Right atrium auricular region (tissue), 2 donors: ENCODE measurements at places on chromosomes 2 and 18.
A peak's percentile ranks its signal among the peaks of the same experiment; 100 is the strongest.

DNA sequence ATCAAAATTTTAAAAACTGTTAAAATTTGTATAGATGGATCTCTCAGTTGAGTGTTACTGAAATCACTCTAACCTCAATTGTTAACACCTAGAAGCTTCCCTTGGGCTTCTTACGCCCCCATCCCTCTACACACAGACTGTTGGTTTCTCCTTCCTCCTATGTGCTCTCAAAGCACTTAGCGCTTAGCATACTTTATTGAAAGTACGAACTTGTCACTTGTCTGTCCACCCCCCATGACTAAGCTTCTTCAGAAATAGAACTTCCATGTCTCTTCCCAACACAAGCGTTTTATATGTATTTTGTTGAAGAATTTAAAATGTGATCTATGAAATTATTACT, 441 bp downstream of the MPHOSPH10 start:
- DNase-seq = no peak

GRCh38 chr2:1812926-1813325, 68.6 kb upstream of the PXDN start:
- no peak for DNase-seq

- no peak for DNase-seq
These were observed 54.7 kb downstream of the FARP2 start for GRCh38 chr2:241410739-241411176.

GRCh38 chr2:132951008-132951714, 281.2 kb upstream of the LYPD1 start:
- no peak for DNase-seq

DNA sequence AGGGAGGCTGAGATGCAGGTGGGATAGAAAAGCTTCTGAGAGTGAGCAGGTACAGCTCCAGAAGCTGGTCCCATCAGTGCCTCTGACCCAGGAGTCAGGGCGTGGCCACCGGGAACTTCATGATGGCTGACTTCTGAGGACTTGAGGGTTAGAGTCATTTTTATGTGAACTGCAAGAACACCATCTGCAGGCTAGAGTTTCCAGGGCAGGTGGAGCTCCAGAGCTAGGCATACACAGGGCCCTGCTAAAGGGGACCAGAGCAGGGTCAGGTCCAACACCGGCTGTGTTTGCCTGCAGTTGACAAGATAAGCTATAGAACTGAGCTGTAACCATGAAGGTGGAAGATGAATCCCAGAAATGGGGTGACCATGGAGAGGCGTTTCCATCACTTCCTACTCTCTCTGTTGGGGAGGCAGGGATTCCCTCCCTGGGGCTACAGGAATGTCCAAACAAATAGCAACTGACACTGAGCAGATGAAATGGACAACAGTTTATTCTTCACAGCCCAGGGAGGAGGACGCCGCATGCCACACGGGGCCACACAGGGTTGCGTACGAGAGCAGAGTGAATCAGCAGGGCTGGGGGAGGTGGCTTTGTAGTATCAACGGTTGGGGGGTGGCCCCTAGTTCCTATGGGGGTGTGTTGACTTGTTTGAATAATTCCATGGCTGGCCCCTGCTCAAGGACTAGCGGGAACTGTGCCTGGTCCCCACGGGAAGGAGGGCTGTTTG, 77.6 kb upstream of the ZNF516 start:
- DNase-seq = no peak

DNA sequence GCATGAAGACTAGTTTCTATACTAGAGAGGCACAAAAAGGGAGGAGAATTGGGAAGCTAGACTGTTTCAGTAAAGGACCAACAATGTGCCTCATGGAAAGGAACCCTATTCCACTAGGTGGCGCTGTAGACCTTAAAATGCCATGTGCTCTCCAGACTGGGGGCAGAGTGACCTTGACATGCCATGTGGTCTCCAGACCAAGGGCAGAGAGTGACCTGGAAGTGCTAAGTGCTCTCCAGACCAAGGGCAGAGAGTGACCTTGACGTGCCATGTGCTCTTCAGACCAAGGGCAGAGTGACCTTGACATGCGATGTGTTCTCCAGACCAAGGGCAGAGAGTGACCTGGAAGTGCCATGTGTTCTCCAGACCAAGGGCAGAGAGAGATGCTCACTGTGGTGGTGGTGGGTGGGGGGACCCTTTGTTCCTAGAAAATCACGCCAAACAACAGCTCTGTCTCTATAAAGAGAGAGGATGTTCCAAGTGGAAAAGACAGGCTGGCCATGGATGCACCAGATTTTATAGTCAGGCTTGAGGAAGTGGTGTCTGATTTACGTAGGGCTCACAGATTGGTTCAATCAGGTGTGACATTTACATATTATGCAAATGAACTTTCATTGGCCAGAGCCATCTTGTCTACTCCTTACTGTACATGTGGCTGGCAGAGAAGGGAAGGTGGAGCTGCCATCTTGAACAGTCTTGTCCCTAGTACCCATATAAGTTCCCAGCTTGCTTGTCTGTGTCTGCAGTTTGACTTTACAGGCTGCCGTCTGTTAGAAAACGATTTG, 344.0 kb upstream of the DDX18 start:
- no peak for DNase-seq

GRCh38 chr2:12674644-12675328, 42.0 kb upstream of the TRIB2 start:
- DNase-seq = no peak

DNA sequence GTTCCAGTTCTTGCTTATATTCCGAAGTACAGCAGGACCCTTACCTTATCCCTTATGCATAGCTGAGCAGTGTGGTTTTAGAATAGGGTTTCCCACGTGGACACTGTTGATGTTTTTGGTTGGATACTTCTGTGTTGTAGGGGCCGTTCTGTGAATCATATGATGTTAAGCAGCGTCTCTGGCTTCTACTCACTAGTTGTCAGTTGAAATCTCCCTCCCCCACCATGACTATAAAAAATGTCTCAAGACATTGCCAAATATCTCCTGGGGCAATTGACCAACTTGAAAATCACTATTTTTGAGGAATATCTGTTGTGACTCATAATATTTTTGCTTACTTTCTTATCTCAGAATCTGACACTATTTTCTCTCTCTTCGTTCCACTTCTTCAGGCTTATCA, 713.7 kb downstream of the TSN start:
- no peak for DNase-seq

DNA sequence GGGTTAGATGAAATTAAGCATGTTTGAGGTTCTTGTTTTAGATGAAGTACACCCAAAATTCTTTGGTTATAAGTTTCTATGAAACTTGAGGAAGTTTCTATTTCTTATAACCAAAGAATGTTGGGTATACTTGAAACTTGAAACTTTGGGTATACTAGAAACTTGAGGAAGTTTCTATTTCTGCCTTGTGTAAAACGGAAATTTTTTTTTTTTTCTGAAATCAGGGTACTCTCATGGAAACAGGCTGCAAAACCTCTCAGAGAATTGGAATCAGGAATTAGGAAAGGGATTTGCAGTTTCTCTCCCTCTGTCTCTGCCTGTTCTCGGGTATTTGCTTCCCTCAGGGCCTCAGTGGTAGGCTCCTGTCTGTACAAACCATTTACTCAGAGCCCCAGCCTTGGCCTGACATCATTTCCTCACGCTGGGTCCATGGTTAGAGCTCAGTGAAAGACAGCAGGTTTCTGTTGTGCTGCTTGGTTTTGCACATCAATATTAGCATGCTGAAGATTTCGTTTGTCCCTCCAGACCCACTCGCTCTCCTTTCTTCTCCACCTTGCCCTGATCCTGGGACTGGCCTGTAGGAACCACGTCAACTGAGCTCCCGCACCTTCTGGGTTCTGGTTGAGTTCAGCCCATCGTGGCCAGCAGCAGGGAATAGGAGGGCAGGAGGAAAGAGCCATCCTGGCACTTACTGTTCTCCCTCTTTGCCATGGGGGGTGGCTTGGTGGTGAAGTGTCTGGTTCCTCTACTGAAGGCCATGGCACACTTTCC, 106.4 kb downstream of the POLR1A start:
- no peak for DNase-seq

DNA sequence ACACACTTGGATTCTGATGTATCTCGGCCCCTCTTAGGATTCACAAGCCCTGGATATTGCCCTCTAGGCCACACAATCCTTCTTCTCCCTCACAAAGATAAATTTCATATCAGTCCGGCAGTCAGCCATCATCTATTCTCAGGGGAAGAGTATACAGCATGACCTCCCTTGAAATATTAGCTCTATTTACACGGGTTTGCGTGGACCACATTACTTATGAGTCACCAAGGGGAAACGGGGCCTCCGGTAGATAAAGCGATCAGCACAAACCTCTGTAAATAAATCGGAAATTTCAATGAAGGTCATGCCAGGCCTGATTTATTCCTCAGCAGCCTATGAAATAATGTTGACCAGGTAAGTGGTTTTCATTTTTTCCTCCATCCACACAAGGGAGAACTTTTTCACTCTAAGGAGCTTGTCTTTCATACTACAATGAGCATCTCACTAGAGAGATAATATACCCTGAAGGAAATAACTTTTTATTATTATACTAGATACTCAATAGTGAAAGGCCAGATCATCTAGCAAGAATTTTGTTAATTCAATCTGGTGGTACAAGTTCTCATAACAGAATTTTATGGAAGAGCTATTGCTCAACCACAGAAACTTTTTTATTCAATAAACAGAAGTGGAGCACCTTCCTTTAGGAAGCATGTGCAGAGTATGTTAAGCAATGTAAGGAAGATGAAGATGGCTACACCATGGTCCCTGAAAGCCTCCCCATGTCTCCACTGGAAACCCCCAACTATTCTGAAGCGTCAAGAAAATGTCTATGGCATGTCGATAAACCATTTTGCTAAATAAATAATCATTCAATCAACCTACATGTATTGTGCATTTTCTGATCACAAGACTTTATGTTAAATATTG, 125.2 kb upstream of the PIK3C3 start:
- DNase-seq = no peak

GRCh38 chr2:91974401-91975129, 2896.7 kb upstream of the TEKT4 start:
- DNase-seq = no peak

- no peak for DNase-seq
These were observed 89.2 kb downstream of the LONRF2 start for GRCh38 chr2:100233061-100233460.

GRCh38 chr2:150426315-150426714, 61.2 kb downstream of the RND3 start:
- no peak for DNase-seq

GRCh38 chr2:7765236-7765635, 848.0 kb downstream of the RNF144A start:
- DNase-seq = no peak

DNA sequence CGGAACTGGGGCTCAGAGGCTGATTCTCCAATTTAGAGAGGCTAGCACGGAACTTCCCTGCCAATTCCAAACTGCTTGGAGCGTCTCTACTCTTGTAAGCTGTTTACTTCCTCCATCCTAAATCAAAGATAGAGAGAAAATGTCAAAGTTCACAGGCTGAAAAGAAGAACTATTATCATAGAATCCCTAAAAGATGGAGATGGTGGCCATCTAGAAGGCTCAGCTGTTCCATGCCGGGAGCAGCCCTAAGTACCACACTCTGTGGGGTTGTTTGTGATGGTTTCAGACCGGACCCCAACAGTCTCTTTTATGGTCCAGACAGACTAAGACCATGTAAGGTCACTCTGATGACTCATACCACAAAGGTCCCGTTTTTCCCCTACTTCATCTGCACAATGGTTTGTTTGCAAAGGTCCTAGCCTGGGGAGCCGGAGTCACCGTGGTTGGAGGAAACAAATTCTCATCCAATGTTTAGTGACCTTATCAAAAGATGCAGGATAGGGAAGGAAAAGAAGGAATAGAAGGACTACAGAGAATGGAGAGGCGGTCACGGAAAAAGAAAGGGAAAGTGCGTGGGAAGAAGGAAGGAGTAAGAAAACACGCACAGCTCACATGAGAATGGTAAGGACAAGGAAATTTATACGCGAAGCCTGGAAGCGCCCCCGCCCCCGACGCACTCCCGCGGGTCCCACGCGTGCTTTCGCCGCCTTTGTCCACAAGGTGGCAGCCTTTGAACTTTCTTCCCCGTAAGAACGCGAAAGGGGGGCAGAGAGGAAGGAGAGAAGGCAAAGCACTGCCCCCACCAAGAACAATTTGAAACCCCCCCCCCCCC, 453 bp upstream of the ANTXR1 start:
- DNase-seq = peak; percentile 72

- DNase-seq = no peak
These were observed 369.1 kb downstream of the SETBP1 start for GRCh38 chr18:45049578-45050319.

DNA sequence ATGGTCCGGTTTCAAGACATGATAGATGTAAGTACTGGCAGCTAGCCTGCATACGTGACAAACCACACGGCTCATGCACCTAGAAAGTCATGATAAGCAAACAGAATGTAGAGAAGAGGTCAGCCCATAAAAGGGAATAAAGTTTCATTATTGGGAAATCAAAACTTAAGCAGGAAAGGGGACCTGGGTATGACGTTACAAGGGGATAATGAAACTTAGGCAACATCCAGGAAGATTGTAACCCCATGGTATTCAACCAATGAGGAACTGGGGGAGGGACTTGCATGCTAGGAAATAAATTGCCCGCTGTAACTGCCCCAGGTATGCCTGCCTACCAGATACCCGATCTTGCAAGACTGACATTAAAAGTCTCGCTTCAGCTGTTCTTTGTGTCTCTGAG, 1679.0 kb downstream of the SUCLG1 start:
- no peak for DNase-seq

DNA sequence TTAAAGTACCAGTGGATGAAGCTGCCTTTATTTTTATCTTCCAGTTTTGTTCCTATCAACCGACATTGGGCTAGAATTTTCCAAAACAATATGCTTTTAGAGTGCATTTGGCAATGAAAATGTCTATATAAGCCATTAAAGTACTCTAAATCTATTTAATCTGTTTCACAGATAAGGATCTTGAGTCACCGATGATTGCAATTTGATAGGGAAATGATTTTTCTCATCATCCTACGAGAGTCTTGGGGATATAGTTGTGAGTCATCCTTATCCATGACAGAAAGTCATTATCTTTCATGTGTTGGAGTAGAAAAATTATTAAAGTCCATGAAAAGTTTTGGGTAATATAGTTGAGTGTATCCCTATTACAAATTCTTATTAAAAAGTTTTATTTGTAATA, 26.1 kb downstream of the SLC39A10 start:
- DNase-seq = no peak

- DNase-seq = no peak
These were observed 42.7 kb downstream of the MAL start for GRCh38 chr2:95068256-95068655.

DNA sequence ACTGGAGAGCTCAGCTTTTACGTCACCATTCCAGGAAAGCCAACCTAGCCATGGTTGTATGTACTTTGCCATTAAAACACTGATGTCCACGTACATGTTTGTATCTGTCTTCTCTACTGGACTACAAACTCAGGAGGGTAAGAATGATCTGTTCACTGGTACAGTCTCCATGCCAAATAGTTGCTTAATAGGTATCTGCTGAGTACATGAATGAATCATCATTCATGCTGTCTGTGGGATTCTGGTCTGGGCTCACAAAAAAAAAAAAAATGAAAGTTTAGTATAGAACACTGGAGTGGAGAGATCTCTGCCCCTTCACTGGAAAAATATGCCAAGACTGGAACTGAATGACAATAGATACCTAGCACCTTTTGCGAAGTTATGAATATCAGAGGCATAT, 102.6 kb upstream of the ITGA4 start:
- DNase-seq = no peak

- peak; percentile 73 for DNase-seq
These were observed at the start of gene CCDC93 for GRCh38 chr2:118013724-118014491. TSS of gene CCDC93 (minus strand) at chr2:118014070. CDS start at chr2:118013995, 75 bp downstream.

- no peak for DNase-seq
These were observed 92.6 kb downstream of the EPB41L3 start for GRCh38 chr18:5451150-5451549.

GRCh38 chr2:196515608-196516007, 123.9 kb upstream of the CCDC150 start:
- no peak for DNase-seq

GRCh38 chr2:1769703-1770422, 25.5 kb upstream of the PXDN start:
- no peak for DNase-seq
